Foreskin keratinocyte (primary cell): ENCODE measurements at places on chromosomes 3 and 15. TPM values are rescaled to one million over a fixed set of nuclear protein-coding genes. Genes with fewer than 3 reads are reported as not detected.

The MED12L gene
- polyA plus RNA-seq = 0.02 and 0.08 TPM in 2 replicates

The TRH gene
- polyA plus RNA-seq = not detected in 2 replicates

The FSTL1 gene
- 29.5 and 32.3 TPM in 2 replicates for polyA plus RNA-seq

The SEMA6D gene
- polyA plus RNA-seq = 0.14 and 0.17 TPM in 2 replicates

The FETUB gene
- not detected in 2 replicates for polyA plus RNA-seq

The CFAP91 gene
- polyA plus RNA-seq = 0.07 and 0.11 TPM in 2 replicates

The SH2D7 gene
- not detected in 2 replicates for polyA plus RNA-seq

The SLC22A13 gene
- 0.03 TPM in 1 of 2 replicates, not detected in the other for polyA plus RNA-seq

The TM6SF1 gene
- 0.16 TPM in 1 of 2 replicates, not detected in the other for polyA plus RNA-seq

The COPG1 gene
- polyA plus RNA-seq = 104 and 117 TPM in 2 replicates
